Kidney (tissue), 22 donors: ENCODE measurements at places on chromosomes 1 and 21. TPM values are rescaled to one million over a fixed set of nuclear protein-coding genes. Genes with fewer than 3 reads are reported as not detected.
A peak's percentile ranks its signal among the peaks of the same experiment; 100 is the strongest.

- H3K4me1 ChIP-seq = no peaks in the 10 kb centered on the region
- DNase-seq = peak; percentile 78
- H3K27ac ChIP-seq = no peak overlapping the region
- peaks cover 2% of the 10 kb centered on the region for H3K27me3 ChIP-seq
- H3K4me3 ChIP-seq = no peak overlapping the region
Measured at GRCh38 chr1:166165661-166166328, 1.0 kb downstream of the FAM78B start.

DNA sequence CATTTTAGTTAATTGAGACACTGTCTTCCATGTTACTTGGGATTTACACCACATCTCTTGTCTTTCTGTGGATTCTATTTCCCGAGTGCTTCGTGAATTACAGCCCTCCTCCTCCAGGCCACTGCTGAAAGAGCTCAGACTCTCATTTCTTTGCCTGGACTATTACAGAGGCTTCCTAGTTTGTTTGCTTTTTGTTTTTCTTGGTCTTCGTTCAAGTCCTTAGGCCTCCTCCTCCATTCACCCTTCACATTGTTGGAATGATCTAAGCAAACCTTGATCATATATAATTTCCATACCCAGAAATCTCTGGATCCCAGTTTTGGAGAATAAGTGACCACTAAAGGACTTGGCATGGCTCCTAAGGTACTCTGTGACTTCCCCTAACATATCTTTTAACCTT, 94.1 kb downstream of the CNIH3 start:
- H3K27ac ChIP-seq = no peak overlapping the region
- no peak for DNase-seq
- no peaks in the 10 kb centered on the region for H3K27me3 ChIP-seq

The UMODL1 gene
- 0.39 TPM for polyA plus RNA-seq

DNA sequence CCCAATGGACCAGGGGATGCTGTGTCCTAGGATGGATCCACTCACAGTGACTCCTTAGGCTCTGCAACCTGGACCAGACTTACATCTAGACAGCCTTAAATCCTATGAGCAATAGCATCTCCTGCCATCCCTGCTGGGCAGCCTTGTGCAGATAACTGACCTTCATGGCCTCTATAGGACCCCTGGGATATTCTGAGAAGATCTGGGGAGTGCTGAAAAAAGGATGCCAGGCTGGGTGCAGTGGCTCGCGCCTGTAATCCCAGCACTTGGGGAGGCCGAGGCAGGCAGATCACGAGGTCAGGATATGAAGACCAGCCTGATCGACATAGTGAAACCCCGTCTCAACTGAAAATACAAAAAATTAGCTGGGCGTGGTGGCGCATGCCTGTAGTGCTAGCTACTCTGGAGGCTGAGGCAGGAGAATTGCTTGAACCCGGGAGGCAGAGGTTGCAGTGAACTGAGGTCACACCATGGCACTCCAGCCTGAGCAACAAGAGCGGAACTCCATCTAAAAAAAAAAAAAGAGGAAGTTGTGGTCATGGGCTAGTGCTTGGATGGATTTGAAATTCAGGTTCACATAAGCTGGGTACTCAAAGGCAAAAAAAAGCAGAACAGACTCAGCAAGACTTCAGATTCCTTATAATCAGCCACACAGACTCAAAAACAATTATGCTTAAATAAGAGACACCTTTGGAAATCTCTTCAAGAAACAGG, 10.9 kb upstream of the SH2D1B start:
- no peak overlapping the region for H3K27ac ChIP-seq
- no peak for DNase-seq
- H3K36me3 ChIP-seq = no peaks in the 10 kb centered on the region
- H3K4me3 ChIP-seq = no peak overlapping the region
- no peaks in the 10 kb centered on the region for H3K4me1 ChIP-seq
- no peaks in the 10 kb centered on the region for H3K27me3 ChIP-seq

- H3K4me3 ChIP-seq = no peak overlapping the region
- H3K4me1 ChIP-seq = no peaks in the 10 kb centered on the region
- H3K36me3 ChIP-seq = peaks cover 34% of the 10 kb centered on the region
- no peak for DNase-seq
Measured at GRCh38 chr1:10339815-10340214, 59.0 kb upstream of the PGD start.

DNA sequence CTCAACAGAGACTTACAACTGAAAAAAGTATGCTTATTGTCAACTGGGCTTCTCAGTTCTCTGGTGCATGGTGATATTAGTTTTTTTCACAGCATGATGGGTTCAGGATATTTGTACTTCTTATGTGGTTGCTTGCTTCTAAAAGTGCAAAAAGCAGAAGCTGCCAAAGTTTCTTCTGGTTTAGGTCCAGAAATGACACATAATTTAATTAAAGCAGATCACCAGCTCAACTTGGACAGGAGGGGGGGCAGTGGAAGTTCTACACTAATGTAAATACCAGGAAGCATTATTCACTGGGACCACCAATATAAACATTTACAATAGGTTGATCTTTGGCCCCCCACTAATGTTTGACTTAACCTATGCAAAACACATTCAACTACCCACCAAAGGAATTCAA, 354.8 kb upstream of the BRINP3 start:
- no peaks in the 10 kb centered on the region for H3K36me3 ChIP-seq
- no peak overlapping the region for H3K4me3 ChIP-seq
- no peak overlapping the region for H3K27ac ChIP-seq
- H3K27me3 ChIP-seq = no peaks in the 10 kb centered on the region
- DNase-seq = no peak

The UBE4B gene
- polyA plus RNA-seq = 13.3 TPM

DNA sequence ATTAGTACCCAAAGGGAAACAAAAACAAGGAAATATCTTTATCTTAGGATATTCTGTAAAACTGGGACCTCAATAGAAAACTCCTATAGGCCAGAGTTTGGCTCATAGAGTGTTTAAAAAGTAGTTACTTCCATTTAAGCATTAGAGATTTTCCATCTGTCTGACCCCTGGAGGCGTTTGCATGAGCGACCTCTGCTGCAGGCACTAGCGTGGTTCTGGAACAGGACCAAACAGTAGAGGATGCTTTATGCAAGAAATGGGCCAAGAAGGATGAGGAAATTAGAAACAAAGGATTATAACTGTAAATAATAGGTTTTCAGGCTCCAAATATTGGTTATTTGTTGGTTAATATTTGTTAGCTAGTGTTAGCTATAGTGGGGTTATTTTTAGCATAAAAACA, 5.7 kb downstream of the ZBTB40 start:
- H3K4me1 ChIP-seq = peaks cover 18% of the 10 kb centered on the region
- H3K36me3 ChIP-seq = no peaks in the 10 kb centered on the region
- no peak overlapping the region for H3K4me3 ChIP-seq
- no peaks in the 10 kb centered on the region for H3K27me3 ChIP-seq

- H3K36me3 ChIP-seq = no peaks in the 10 kb centered on the region
- H3K27me3 ChIP-seq = no peaks in the 10 kb centered on the region
- no peak overlapping the region for H3K4me3 ChIP-seq
- no peak overlapping the region for H3K27ac ChIP-seq
Measured at GRCh38 chr21:45536301-45537081, 5.7 kb downstream of the SLC19A1 start.

The KCNJ9 gene
- 0.09 TPM for polyA plus RNA-seq

GRCh38 chr1:11880181-11880575, 21.4 kb upstream of the NPPB start:
- DNase-seq = no peak
- H3K4me3 ChIP-seq = no peak overlapping the region
- no peaks in the 10 kb centered on the region for H3K27me3 ChIP-seq
- H3K4me1 ChIP-seq = no peaks in the 10 kb centered on the region
- H3K36me3 ChIP-seq = no peaks in the 10 kb centered on the region
- H3K27ac ChIP-seq = no peak overlapping the region
